Hematopoietic multipotent progenitor cell treated with erythropoietin and hydrocortisone succinate and interleukin-3 and kit ligand, for 17 days (in vitro differentiated cells): ENCODE measurements at places on chromosomes 4 and X.

- DNase-seq = no peak
Measured at GRCh38 chr4:32624943-32625603, 1904.9 kb downstream of the PCDH7 start.

DNA sequence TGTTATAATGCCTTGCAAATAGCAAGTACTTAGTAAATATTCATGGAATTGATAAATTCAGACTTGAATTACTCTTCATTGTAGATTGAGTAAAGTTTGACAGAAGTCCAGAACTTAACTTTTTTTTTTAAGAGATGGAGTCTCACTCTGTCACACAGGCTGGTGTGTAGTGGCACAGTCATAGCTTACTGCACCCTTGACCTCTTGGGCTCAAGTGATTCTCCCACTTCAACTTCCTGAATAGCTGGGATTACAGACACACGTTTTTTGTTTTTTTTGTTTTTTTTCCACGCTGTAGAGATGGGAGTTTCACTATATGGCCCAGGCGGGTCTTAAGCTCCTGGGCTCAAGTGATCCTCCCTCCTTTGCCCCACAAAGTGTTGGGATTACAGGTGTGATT lies 32.1 kb downstream of the UBE2K start:
- DNase-seq = no peak

DNA sequence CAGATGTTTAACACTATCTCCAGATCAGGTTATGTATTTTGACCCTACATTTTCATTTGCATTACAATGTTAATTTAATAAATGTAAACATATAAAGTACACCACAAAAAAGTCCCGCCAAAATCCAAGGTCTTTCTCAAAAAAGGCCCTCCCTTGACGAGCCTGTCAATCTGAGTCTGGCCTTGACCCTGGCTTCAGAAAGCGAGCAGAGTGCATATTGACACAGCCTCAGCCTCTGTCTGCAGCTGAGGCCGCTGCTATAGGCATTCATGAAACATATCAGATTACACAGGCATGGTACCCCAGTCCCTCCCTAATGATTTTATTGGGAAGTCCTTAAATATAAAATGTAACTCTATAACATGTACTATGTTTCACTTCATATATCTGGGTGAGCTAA lies 6.2 kb downstream of the MBNL3 start:
- no peak for DNase-seq

GRCh38 chr4:2823301-2823670 lies 20.4 kb upstream of the ADD1 start:
- no peak for DNase-seq

DNA sequence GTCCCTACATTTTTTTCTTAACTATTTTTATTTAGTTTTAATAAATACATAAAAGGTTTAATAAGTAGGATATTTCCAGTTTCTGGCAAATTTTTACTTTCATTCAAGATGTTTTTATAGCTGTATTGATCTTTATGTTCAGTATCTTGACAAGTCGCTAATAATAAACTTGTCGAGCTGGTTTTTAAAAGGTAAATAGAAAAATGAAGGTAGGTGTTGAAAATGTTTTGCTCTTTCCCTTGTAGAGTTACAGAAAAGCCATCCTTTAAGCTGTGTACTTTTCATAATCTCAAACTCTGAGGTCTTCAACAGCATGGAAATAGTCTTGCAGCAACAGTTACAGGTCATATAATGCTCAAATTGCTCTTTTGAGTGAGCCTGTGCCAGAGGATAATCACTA lies 52.6 kb downstream of the RS1 start:
- no peak for DNase-seq

DNA sequence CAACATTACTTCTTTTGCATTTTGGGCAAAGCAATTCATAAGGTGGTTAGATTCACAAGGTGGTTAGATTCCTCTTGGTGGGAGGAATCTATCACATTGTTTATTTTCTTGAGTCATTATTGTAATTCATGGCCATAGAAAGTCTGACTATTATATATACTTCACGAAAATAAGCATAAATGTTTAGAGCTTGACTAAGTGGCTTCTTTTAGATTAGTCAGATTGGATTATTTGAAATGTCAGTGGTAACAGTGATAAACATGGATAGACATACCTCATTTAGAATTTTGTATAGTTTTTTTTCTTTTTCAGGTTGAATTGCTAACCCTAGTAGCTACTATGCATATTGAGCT lies 24.9 kb upstream of the DYNLT3 start:
- no peak for DNase-seq

DNA sequence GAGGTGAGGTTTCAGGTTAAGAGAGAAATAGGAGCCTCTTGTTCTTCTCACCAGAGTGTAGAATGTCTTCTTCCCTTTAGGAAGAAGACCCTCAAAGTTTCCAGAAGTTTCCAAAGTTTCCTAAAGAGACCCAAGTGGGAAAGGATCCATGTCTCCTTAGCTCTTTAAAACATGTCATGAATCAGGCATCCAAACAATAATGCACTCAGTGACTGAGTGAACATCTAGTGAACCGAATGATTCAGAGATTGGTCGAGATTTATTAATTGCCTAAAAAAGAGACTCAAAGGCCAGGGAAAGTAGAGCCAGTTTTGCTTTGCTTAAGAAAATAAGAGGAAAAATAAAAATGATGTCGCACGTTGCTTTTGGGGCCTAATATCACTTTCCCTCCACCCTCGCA lies 29.4 kb downstream of the FGF5 start:
- no peak for DNase-seq

DNA sequence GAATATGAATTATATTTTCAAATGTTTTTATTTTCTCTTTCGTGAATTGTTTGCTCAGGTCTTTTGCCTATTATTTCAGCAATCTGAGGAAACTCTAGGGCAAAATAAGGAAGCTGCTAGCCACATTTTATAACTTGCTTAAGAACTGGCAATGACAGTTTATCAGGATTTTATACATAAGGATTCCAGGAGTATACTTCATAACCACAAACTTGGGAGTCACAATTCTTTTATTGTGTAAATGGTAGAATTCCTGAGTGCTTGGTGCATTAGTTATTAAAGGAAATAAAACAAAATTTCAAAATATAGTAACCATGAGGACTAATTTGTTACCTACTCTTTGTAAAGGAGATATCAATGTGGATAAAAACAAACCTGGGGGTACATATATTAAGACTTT lies 54.4 kb downstream of the PALLD start:
- DNase-seq = no peak

GRCh38 chr4:110020139-110020538 lies 107.5 kb downstream of the EGF start:
- DNase-seq = no peak

DNA sequence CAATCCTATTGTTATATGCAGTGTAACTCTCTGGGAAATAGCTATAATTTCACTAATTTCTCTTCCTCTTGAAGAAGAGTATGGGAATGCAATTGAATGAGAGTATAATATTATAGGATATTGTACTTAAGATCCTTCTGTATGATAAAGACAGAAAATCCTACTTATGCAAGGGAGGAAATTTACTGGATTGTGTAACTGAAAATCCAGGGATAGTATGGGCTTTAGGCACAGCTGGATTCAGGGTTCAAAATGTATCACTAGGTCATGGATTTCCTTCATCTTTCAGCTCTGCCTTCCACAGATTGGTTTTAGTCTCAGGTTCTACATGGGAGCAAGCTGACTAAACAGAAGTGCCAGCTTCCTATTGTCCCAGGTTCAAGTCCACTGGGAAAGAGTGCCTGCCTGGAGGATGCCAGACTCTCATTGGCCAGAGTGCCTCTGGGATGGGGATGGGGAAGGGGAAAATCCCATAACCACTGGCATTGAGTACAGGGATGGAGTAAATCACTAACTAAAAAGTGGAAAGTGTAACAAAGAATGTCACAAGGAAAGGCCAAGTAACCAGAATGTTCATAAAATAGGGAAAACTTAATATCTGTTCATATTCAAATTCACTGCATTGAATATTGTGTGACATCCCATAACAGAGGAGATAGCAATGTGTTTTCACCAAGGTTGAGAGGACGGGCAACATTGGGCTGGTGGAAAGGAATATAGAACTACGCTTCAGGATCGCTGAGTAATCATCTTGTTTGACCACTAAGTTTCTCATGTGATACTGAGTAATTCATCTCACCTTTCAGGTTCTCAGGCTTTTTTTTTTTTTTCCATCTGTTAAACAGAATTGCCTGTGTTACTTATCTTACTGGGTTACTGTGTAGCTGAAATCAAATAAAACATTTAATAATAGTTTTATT lies 75.7 kb downstream of the ANXA3 start:
- no peak for DNase-seq

- no peak for DNase-seq
Measured at GRCh38 chr4:75180217-75180616, 247.3 kb downstream of the PARM1 start.

GRCh38 chr4:33060674-33061542 lies 2340.7 kb downstream of the PCDH7 start:
- DNase-seq = no peak

DNA sequence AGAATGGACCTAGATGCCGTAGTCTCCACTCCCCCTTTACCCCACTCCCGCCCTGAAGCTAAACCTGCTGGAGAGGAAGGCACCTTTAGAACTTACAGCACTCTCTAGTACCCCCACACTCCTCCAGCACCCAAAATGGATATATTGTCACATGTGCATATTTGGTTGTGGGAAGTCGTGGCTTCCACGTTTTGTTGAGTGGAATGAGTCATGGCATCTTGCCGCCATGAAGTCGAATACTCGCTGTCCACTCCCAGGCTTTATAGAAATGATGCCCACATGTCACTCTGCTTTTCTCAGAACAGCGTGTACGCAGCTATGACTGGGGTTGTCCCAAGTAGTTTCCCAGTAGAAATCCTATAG lies 545 bp downstream of the ABCE1 start:
- DNase-seq = peak; percentile 62

- no peak for DNase-seq
Measured at GRCh38 chrX:19100586-19100985, 21.7 kb downstream of the ADGRG2 start.

- DNase-seq = no peak
Measured at GRCh38 chr4:85416094-85416493, 58.9 kb upstream of the ARHGAP24 start.

- DNase-seq = no peak
Measured at GRCh38 chr4:123496421-123496820, 99.8 kb downstream of the SPRY1 start.
